Hematopoietic multipotent progenitor cell treated with erythropoietin and hydrocortisone succinate and interleukin-3 and kit ligand, for 15 days (in vitro differentiated cells): ENCODE measurements at places on chromosomes 1 and 21.

- DNase-seq, result no peak
These were observed 24.6 kb upstream of the PCBP3 start for GRCh38 chr21:45618846-45619485.

GRCh38 chr1:164604541-164604940, 45.6 kb downstream of the PBX1 start:
- DNase-seq, result no peak

DNA sequence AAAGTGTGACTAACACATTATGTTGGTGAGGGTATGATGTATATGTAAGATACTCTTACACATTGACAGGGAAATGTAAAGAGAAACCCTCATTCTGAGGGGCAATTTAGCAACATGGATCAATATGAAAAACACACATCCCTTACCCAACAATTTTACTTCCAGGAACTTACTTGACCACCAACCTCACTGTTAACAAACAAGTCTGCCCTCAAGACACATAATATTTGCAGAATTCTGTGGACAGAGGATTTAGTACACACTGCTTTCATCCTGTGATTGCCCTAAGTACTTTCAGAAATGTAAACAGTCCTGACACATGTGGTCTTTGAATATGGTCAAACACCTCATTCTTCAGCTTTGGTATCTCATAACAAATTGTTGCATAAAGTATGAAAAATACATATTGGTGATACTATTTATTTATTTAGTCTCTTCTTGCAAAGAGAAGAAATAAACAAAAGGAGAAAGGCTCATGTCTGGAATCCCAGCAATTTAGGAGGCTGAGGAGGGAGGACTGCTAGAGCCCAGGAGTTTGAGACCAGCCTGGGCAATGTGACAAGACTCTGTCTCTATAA, 6.9 kb downstream of the USP48 start:
- DNase-seq, result no peak

GRCh38 chr1:91831132-91831930, 54.6 kb downstream of the TGFBR3 start:
- DNase-seq, result no peak

DNA sequence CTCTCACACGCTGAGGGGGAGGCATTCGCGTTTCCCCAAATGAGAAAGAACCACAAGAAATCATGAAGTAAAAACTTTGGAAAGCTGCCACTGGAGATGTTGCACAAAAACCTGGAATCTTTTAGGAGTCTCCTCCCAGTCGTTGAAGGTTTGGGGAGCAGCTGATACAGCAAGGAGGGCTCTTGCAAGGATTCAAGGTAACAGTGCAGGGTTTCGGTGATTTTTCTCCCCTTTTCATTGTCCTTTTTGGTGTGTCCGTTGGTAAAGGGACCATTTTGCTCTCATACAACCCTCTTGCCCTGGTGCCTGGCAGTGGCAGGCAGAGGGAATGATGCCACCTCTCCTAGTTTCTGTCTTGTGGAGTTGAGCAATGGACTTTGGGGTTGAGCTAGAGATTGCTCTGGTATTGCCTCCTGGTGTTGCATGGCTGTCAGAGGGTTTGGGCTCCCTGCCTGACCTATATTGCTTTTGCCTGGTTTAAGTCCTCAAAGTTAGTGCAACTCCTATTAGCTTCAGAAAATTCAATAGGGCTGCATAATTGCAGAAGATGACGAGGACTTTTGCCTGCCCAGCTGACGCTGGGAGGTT, 872 bp downstream of the BRINP2 start:
- DNase-seq, result no peak

GRCh38 chr1:243672539-243673074, 177.4 kb downstream of the AKT3 start:
- no peak for DNase-seq

- DNase-seq, result no peak
These were observed 150.8 kb downstream of the ETS2 start for GRCh38 chr21:38956521-38956855.

DNA sequence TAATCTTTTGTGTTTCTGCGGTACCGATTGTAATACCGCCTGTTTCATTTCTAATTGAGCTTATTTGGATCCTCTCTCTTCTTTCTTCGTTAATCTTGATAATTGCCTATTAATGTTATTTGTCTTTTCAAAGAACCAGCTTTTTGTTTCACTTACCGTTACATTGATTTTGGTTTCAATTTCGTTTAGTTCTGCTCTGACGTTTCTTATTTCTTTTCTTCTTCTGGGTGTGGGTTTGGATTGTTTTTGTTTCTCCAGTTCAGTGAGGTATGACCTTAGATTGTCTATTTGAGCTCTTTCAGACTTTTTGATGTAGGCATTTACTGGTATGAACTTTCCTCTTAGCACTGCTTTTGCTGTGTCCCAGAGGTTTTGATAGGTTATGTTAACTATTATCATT, 9.4 kb downstream of the OR2M2 start:
- no peak for DNase-seq

GRCh38 chr1:35683012-35683411, 35.7 kb downstream of the C1orf216 start:
- DNase-seq, result no peak

- no peak for DNase-seq
These were observed 454.6 kb upstream of the PROX1 start for GRCh38 chr1:213533125-213533524.

DNA sequence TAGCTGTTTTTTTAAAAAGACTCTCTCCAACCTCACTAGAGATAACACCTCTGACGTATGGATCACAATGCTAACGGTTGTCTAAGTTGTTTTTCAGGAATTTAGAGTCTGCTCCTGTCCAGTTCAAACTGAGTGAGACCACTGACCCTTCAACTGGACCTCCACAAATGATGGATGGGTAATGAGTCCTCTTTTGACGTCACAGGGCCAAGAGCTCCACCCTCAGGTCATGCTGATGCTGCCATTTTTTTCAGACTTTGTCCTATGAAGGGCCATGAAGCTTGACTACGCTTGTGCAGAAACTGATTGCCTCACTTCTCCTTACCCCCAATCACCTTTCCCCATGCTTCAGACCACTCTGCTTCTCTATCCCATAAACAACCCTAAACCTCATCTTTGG, 16.6 kb downstream of the GRIK3 start:
- DNase-seq, result no peak

DNA sequence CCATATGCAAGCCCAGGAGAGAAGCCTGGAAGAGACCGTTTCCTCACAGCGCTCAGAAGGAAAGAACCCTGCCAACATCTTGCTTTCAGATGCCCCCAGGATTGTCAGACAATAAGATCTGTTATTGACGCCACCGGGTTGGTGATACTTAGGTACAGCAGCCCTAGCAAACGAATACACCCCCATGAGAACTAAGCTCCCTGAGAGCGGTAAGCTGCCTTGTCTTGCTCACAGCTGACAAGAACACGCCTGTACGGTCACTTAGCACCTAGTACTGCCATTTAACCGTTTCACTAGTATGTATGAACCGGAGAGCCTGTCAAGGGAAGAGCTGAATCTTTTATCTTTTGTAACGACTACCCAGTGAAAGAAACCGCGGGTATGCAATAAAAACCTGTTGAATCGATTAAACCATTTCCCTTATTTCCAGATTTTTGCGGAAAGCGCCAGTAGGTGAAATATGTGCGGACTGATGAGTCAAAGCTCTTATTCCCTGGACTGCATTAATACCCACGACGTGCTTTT, 619 bp upstream of the ZBTB8B start:
- DNase-seq, result no peak

- peak; percentile 23 for DNase-seq
These were observed 211.6 kb downstream of the LMX1A start for GRCh38 chr1:165144757-165145397.

DNA sequence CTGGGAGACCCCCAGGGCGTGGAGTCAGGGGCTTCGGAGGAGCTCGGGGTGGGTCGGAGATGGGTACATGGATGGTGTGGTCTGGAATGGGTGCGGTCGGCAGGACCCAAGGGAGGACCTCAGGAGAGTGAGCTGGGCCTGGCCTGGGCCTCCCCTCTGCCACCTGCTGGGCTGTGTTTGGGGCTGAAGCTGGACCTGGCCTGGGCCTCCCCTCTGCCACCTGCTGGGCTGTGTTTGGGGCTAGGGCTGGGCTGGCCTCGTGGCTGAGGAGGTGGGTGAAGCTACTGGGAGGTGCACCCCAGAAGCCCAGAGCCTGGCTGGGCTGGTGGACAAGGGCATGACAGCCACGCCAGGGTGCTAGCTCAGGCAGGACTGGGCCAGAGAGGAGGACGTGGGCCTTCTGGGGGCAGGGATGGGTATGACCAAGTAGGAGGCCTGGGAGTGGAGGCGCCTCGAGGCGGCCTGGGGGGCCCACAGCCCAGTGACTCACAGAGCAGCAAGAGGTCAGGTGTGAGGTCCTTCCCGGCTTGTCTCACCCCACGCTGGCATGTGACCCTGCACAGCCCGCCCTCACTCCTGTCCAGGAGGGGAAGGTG, 14.5 kb downstream of the SAMD11 start:
- DNase-seq, result no peak

DNA sequence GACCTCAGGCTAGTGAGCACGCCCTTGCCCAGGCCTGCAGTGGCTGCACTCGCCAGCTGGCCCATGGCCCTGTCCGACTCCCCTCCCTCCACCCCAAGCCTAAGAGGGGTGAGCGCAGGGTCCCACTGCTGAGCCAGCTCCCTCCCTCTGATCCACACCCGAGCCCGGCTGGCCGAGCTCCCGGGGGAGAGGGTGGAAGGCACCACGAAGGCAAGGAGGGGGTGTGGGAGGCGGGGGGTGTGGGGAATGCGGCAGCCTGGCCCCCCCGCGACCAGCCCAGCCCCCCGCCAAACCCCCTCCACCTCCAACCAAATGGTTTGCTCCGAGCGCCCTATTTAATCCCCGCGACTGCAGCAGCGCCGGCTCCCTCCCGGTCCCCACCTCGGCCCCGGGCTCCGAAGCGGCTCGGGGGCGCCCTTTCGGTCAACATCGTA, at the start of gene CADM3:
CADM3 (plus strand) TSS at position 362 of the 434 bp plus-strand sequence. CDS start 151 bp downstream, outside the sequence.
- no peak for DNase-seq

DNA sequence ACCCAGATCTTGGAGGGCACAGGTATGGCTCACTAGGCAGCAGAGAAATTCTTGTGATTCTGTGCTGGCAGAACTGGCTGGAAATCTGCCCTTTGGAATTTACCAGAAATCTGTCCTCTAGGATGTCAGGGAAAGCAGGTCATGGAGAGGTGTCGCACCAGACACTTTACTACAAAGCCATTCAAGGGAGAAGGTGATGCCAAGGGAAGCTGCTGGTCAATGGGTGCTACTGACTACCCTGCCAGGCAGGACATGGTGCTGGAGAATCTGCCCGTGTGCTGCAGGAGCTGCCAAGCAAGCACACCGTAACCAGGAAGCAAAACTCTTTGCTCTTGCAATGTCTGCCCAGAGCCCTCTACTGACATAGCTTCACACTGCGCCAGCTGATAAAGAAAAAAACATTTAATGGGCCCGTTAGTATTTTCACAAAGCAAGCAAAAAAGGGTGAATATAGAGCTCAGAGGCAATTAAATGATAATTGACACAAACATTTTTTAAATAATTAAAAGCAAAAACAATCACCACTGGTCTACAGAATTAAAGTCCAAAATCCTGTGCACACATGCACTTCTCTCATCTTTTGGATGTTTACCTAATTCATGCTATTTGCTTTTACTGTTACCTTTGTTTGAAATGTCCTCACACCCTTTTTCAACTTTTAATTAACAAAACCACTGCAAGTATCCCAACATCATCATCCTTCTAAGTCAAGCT, 7.2 kb upstream of the FBXO28 start:
- DNase-seq, result no peak

DNA sequence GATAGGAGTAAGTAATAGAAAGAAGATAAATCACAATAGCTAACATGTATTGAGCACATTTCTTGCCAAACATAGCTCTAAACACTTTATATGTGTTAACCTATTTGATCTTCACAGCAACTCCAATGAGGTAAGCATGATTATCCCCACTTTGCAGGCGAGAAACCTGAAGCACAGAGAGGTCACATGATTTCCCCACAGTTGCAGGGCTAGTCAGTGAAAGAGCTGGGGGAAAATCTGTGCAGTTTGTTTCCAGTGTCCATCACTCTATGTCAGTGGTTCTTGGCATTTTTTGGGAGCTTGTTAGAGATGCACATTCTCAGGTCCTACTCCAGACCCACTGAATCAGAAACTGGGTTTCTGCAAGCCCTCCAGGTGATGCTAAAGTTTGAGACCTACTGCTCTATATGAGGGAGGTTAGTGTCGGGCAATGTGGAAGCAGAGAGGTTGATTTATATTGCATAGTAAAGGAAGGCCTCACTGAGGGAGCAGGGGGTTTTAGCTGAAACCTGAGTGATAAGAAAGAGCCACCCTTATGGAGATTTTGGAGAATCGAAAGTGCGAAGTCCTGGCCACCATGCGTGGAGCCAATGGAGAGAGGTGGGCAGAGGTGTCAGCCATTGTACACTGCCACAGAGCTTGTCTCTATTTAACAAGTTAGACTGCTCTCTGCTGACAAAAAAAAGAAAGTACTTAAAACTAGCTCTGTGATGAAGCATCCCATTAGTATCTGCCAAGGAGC, 20.9 kb downstream of the MCOLN3 start:
- DNase-seq, result no peak

DNA sequence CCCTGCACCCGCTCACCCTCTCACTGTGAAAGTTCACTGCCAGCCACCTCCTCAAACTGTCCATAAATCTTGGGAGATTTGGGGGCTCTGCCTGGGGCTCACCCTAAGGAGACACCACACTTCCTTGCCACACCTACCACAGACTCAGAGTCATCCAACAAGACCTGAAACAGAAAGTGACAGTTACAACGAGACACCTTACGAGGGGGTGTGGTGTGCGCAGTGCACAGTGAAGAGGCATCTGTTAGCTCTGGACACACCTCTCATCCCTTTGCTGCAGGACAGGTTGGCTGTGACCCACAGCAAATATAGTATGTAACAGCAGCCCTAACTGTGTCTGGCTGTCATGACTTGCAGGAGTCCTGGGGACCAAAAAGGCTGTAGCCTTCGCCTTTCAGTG, 190.2 kb downstream of the NR5A2 start:
- DNase-seq, result no peak

DNA sequence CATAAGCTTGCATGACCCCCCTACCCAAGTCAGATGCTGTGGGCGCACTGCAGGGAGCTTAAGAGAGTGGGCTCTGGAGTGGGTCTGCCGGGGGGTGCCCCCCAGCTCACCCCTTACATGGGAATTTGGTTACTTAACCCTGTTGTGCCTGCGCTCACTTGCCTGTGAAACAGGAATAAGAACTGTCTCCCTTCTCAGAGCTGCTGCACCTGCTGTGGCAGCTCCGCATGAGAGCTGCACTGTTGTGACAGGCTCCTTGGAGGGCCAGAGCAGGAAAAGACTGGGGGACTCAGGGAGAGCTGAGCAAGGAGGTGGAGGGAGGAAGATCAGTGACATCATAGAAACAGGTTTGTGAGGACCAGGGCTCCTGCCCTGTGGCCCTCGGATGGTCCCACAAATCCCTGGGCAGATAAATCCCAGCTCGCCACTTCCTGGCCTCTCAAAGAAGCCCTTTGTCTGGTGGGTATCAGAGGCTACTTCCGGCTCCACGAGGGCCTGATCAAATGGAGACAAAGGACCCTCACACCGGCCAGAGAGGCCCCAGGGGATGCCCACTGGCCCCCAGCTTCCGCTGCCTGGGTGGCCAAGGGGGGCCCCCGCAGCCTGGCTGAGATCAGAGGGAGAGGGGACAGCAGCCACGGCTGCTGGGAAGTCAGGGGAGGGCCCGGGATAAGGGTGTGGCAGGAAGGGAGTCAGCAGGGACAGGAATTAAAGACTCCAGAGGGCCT, 28.9 kb upstream of the LAPTM5 start:
- no peak for DNase-seq
